ENCODE measurements at places on chromosomes 13 and 19. TPM values are rescaled to one million over a fixed set of nuclear protein-coding genes. Genes with fewer than 3 reads are reported as not detected.

Gene FGF21
- not detected for total RNA-seq

Gene C19orf73
- total RNA-seq: 1.9 TPM

Gene OR7D4
- total RNA-seq: not detected

Gene CBY2
- not detected for total RNA-seq

Gene SIGLEC12
- not detected for total RNA-seq

Gene PHLDB3
- 32.3 TPM for total RNA-seq

Gene COL5A3
- total RNA-seq: 0.51 TPM

- no peak for DNase-seq
These were observed 157.0 kb downstream of the KLF5 start for GRCh38 chr13:73215823-73216222.

DNA sequence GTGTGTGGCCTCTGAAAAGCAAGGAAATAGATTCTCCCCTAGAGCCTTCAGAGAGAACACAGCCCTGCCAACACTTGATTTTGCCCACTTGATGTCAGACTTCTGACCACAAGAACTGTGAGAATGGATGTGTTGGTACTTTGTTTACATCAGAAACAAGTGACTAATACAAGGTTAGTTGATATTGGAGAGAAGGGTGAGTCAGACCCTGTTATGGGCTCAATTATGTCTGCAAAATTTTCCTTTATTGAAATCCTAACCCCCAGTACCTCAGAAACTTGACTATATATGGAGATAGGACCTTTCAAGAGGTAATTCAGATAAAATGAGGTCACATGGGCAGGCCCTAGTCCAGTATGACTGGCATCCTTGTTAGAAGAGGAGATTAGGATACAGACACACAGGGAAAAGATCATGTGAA is 226.7 kb downstream of the RFC3 start:
- peak; percentile 97 for DNase-seq

- DNase-seq: no peak
These were observed 13.2 kb downstream of the C19orf44 start for GRCh38 chr19:16509141-16510061.

GRCh38 chr19:6531956-6532243 is 1.1 kb downstream of the TNFSF9 start:
- DNase-seq: no peak

DNA sequence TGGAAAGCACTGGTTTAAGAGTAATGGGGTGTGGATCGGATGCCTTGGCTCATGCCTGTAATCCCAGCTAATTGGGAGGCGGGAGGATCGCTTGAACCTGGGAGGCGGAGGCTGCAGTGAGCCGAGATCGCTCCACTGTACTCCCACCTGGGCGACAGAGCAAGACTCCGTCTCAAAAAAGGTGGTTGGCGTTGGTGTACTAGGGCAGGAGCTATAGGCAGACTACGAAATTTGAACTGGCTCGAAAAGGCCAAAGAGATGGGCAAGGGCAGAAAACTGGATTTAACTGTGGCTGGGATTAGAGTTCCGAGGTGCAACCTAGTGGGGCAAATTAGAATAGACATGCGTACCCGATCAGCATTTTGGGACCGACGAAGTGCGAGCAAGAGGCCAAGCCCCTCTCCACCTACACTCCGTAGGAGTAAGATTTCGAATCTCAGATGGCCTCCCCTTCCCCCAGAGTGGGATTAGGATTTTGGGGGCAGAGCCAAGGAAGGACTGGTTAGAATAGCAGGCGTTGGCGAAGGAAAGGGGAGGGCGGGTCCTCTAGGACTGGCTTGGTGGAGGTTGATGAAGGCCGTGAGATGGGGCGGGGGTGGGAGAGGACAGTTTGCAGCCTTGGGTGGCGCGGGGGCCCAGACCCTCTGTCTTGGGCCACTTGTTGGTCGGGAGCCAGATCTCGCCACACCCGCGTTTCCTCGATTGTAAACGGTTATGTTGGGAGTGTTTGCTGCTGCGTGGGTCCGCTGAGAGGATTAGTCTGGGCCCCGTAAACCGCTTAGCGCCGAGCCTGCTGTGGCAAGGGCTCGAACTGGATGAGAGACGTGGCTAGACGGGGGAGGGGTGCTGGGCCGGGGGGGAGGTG is 2.0 kb upstream of the INAFM1 start:
- DNase-seq: no peak

DNA sequence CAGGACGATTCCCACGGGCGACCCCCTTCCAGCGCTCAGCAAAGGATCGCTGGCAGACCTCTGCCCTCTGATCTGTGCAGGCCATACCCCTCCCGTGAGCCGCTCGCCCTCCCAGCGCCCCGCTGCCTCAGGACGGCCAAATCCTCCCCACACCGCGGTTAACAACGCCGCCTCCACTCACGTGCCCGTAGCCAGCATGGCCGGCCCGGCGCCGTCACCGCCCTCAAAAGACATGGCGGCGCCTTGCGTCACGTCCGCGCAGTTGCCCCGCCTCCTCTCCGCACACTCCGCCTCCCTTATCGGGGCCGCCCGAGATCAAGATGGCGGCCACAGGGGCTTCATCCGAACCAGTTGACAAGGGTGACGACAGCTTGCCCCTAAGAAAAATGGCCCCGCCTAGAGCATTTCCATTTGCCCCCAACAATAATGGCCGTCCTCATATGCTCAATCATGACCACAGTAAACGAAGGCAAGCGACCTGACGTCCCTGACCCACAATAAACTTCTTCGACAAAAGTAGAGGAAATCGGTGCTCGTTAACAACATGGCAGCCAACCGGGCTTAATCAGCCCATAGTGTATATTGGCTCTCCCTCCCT is 634 bp downstream of the AKT1S1 start:
- peak; percentile 93 for DNase-seq

DNA sequence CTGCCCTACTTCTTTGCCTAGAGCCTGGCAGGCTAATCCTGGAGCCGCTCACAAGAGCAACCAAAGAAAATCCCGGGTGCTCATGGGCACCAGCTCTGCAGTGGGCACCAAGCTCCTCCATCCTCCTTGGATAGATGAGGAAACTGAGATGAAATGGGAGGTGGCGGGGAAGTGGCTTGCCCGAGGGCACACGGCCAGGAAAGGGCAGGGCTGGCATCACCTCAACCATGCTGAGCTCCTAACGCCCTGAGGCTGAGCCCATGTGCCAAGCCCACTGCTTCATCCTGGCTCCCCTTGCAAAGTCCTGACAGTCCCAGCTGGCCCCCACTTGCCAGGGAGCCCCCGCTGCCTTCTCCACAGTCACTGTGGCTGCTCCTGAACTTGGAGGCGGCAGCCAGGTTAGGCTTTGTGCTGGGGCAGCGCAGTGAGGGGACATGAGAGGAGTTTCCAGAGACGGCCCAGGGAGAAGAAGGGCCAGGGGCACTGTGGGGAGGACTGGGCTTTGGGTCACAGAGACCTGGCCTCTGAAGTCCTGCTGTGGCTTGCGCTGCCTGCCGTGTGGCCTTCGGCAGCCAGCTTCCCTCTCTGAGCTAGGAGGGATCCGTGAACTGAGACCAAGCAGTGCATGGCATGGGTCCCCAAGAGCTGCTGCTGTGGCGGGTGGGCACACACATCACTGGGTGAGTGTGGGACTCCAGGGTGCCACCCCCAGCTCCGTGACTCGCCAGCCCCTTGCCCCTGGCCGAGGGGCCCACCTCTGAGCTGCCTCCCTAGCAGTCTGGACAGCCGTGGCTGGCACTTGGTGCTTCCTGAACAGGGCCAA is 17.5 kb downstream of the TMED1 start:
- no peak for DNase-seq

DNA sequence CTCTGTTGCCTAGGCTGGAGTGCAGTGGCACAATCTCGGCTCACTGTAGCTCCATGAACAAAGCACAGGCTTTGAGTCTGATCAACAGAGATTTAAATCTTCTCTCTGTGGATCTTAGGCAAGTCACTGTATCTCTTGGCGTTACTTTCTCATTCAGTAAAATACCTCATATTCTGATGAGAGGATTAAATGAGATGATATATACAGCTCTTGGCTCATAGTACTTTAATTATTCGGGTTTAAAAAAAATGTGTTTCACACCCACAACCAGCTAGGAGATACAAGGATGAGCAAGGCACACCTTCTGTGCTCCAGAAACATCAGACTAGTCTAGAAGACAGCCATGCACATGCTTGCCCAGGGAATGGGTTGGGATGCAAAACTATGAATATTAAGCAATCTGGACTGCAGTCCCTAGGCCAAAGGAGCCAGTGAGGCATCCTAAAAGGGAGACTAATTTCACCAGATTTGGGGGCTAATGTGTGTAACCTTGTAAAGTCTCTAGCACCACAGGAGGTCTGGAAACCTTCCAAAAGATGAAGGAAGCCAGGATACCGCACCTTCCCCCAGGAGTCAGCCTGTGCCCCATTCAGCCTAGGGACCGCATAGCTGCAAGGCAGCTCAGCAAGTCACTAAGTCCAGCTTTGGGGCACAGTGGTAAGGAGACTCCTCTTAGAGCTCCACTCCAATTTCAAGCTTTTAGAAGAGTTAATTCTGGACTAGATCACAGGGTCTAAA is 2.5 kb downstream of the VPS36 start:
- peak; percentile 28 for DNase-seq
